ENCODE measurements at places on chromosomes 13 and 19.
A peak's percentile ranks its signal among the peaks of the same experiment; 100 is the strongest.

DNA sequence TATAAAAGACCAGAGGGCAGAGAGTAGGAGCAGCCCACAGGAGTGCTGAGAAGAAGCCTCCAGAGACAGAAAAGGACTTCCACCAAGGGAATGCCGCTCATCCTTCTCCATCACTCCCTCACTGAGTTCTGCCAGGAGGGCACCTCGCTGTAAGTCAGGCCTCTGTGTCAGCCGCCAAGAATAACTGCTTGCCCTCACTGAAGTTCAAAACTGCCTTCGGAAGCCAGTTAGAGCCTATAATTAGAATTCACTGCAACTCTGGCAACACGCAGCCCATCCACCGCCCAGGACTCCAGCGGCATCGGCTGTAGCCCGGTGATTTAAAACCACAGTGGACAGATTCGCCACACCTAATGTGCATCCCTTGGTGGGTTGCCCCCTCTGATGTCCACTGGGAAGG is 281.8 kb upstream of the ZNF507 start:
- DNase-seq: no peak

- DNase-seq: no peak
Measured at GRCh38 chr19:35351411-35352176, 3.9 kb downstream of the FFAR1 start.

DNA sequence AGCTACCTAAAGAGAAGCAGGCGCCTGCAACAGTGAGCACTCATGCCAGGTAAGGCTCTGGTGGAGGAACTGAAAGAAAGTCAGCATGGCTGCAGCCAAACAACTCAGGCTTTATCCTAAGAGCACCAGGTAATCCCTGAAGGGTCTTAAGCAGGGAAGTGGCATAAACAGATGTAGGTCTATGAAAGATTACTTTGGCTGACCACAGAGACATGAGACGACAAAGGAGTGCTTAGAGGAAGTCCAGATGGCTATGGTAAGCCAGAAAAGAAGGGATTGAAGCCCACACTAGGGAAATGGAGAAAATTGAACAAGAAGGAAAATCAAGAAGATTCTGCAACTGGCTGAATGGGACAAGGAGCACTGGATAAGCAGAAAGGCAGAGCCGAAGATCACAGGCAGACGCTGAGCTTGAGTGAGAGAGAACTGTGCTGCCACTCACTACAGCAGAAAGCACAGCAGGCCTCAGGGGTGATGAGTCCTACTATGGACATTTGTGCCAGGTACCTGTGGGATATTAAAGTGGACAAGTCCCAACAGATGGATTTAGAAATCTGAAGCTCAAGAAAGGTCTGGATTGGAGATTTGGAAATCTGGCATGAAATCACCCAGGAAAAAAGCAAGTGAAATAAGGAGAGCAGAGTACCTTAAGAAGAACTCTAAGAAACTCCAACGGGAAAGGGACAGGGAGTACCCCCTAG is 4.2 kb downstream of the RCBTB1 start:
- peak; percentile 57 for DNase-seq

DNA sequence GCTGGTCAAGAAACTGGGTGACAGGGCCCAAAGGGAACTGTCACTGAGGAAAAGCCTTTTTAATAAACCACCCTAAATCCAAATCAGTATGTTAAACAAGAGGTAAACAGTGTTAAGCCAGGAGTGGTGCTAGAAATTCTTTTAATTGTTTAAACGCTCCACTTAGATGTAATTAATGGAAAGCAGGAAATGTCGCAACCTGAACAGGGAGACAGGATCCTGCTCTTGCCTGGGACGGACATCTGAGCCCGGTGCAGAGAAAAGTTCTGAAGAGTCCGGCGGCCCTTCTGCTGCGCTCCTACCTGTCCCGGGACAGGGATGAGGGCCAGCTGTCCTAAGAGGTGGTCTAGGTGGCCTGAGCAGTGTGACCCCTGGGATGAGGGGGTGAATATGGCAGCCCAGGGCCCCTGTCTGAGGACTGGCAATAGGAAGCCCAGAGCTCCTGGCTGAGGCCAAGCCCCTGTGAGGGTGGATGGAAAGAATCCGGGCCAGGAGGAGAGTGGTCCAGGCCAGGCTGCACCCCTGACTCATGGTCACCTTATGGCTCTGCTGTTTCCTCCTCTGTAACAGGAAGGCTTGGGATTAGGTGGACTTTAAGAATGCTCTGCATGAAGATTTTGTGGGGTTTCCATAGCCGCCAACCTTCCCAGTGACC is 112.8 kb upstream of the GJB6 start:
- DNase-seq: no peak

DNA sequence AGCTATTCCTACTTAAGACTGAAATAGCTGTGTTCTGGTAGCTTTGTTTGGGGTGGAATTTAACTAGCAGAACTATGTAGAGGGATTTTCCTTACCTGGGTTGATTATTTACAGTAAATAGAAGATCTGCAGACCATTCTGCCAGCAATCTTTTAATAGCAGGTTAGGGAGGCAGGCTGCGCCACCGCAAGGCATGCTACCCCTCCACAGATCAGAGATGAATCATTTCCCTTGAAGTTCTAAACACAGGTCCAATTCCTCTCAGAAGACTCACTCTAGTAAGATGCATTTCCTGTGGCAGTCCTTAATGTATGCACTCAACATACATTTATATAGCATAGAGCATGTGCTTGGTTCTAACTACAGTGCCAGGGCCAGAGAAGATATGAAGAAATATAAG is 109.0 kb downstream of the TNFRSF19 start:
- no peak for DNase-seq

GRCh38 chr13:93398167-93399035 is 171.8 kb downstream of the GPC6 start:
- no peak for DNase-seq

- DNase-seq: no peak
Measured at GRCh38 chr19:38039966-38040365, 133.0 kb downstream of the SIPA1L3 start.
